ENCODE measurements at places on chromosomes 16 and 17.
A peak's percentile ranks its signal among the peaks of the same experiment; 100 is the strongest.

DNA sequence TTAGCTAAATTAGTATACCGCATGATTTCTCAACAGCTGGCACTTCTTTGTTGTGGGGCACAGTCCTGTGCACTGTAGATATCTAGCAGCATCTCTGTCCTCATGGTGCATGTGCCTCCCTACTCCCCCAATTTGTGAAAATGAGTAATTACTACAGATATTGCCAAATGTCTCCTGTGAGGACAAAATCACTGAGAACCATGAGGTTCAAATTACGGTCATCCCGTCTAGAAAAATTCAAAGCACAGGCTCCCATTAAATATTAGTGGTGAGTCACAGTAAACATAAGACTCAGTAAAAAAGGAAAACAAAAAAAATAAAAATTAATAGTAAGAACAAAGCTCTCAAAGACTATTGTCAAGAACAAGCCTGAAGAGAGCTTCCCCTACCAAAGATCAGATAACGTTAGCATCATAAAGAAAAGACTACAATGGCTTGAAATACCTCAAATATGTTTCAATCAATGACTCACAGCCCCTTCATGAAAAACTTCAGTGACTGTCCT lies 57.8 kb downstream of the STH start:
- DNase-seq = peak; percentile 50

DNA sequence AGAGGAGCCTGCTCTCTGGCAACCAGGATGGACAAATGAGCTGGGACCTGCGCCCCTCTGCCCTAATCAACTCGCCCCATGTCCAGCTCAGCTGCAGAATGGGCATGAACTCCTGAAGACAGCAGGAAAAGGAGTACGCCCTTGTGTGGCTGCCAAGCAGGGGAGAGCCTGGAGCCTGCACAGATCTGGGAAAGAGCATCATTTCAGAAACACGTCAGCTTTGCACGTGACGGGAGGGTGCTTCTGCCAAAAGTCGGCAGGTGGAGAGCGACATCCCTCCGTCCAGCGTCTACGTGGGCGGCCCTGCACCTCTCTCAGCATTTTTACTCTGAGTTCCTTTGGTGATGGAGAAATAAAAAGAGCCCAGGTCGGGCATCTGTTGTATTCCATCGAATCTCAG lies 18.5 kb downstream of the NME3 start:
- no peak for DNase-seq

- no peak for DNase-seq
These were observed 33.7 kb upstream of the COQ7 start for GRCh38 chr16:19033761-19034160.

DNA sequence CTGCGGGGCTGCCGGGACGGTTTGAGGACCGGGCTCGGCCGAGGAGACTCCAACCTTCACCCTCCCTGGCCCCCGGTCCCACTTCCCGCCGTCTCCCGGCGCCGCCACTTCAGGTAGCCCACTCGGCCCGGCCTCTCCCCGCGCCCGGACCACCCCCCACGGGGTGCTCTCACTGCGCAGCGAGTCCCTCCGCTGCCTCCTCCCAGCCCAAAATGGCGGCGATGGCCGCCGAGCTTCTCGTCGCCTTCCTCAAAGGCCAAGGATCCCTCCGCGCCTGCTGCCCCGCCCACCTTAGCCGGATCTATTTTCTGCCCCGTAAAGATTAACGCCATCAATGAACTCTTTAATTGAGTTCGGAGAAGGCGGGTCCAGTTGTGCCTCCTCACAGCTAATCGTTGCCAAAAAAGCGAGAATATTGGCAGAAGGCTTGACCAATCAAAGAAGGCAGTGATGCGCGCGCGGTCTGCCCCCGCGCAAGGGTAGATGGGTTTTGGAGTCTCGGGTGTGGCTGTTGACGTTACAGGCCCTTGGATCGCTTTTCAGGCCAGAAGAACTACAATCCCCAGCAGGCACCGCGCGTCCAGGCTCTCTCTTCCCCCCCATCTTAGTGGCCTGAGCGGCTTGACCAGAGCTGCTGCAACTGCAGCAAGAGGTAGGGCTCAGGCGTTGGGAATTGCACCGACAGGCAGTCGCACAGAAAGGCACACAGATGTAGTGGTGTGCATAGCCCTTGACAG lies at the start of gene HEXIM2:
Gene HEXIM2, plus strand, starts transcription at position 588 of the 737 bp plus-strand sequence. CDS start 919 bp downstream, outside the sequence.
- peak; percentile 98 for DNase-seq

DNA sequence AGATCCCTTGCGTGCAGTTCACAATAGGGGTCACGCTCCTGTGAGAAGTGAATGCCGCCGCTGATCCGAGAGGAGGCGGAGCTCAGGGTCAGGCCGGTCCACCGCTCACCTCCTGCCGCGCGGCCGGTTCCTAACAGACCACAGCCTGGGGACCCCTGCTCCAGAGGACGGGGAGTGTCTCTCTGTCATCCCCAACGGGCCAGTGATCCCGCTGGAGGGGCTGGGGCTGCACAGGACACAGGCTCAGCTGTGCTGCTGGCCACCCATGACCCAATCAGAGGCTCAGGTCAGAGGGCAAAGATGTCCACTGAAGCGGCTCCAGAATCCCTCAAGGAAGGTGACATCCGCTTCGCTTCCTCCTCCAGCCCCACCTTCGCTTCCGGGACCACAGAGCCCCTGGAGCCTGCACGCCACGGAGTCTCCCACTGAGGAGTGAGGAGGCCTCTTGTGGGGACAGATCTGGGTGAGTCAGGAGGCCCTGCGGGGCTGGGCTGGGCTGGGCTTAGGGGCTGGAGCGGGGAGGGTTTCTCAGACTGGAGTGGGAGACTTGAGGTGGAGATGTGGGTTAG lies 115.4 kb downstream of the METRNL start:
- no peak for DNase-seq

- no peak for DNase-seq
These were observed 204.0 kb upstream of the CCL2 start for GRCh38 chr17:34051046-34051445.

DNA sequence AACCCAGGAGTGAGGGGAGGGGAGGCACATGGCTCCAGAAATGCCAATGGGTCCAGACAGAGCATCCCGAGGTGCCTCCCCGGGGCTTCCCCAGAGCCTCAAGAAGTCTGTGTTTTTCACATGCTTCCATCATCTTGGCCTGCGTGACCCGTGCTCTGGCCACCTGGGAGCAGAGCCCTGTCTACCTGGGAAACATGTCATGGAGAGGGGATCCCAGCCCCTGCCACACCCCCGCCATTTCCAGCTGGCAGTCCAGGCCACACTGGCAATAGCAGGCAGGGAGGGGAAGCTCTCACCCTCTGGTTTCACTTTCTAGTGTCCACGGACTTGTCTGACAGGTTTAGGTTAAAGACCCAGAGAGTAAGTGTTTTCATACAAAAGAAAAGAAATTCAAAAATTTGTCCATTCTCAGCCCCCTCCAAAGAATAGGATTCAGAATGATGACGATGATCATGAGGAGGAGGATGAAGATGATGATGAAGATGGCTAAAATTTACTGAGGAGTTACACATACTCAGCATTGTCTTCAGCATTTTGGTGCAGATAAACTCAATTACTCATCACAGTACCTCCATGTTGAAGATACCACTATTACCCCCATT lies 9.0 kb downstream of the SMIM5 start:
- no peak for DNase-seq

- DNase-seq = no peak
These were observed 3.4 kb downstream of the SDR42E2 start for GRCh38 chr16:22165508-22166285.

- DNase-seq = no peak
These were observed 28.2 kb upstream of the DNAI2 start for GRCh38 chr17:74245871-74246270.

- DNase-seq = peak; percentile 89
These were observed 8.1 kb upstream of the CPNE2 start for GRCh38 chr16:57084257-57084770.

GRCh38 chr17:62573480-62574117 lies 53.9 kb upstream of the MRC2 start:
- no peak for DNase-seq

- DNase-seq = no peak
These were observed 13.7 kb downstream of the DYNLL2 start for GRCh38 chr17:58096892-58097291.

GRCh38 chr16:57479205-57479975 lies 6.9 kb downstream of the DOK4 start:
- no peak for DNase-seq

DNA sequence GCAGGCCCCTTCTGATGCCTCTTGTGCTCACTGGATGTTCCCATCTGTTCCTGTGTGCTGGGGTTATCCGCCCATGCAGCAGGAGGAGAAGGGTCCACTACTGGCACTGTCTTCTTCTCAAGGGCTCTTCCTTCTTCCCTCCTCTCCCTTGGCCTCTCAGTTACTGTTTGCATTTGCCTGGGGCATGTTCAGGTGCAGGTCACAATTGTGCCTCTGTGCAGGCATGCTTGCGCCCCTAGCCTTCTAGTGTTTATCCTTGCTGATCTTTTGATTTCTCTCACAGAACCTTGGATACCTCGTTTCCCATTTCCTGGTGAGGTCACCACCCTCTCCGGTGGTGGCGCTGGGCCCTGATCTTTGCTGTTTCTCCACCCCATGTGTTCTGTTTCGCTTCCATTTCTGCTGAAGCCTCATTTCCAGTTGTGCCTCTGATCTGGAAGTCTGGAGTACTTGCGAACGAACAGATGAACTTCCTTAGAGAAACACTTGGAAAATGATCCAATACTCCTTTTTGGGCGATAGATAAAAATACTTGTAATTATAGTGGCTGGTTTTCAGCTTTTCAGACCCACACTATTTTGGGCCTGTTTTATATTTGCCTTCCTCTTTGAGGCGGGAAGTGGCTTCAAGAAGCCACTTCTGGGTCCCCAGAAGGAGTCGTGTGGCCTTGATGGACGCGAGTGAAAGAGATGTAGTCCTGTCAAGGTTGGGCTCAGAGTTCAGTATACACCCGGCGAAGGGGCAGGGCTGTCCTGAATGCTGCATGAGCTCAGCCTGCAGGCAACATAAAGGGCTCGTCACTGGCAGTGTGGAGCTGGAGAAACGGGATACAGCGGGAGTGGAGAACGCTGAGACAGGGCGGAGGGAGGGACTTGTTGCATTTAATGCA lies 312.9 kb downstream of the SNX29 start:
- no peak for DNase-seq

DNA sequence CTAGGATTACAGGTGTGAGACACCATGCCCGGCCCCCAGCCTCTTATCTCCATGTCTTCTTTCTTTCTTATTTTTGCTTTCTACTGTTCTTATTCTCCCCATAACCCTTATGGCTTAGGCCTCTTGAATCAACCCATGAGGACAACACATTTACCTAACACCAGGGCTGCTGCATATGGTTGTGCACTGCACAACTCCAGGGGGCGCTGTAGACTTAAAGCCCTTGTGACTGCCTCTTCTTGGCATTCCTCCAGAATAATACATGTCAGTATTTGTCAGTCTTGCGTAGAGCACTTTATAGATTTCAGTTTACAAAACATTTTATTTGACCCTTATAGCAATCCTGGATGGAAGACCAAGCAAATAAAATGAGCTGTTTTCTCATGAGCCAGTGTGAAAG lies 225.0 kb upstream of the SALL1 start:
- no peak for DNase-seq

GRCh38 chr16:77531752-77532151 lies 96.9 kb upstream of the ADAMTS18 start:
- DNase-seq = no peak

DNA sequence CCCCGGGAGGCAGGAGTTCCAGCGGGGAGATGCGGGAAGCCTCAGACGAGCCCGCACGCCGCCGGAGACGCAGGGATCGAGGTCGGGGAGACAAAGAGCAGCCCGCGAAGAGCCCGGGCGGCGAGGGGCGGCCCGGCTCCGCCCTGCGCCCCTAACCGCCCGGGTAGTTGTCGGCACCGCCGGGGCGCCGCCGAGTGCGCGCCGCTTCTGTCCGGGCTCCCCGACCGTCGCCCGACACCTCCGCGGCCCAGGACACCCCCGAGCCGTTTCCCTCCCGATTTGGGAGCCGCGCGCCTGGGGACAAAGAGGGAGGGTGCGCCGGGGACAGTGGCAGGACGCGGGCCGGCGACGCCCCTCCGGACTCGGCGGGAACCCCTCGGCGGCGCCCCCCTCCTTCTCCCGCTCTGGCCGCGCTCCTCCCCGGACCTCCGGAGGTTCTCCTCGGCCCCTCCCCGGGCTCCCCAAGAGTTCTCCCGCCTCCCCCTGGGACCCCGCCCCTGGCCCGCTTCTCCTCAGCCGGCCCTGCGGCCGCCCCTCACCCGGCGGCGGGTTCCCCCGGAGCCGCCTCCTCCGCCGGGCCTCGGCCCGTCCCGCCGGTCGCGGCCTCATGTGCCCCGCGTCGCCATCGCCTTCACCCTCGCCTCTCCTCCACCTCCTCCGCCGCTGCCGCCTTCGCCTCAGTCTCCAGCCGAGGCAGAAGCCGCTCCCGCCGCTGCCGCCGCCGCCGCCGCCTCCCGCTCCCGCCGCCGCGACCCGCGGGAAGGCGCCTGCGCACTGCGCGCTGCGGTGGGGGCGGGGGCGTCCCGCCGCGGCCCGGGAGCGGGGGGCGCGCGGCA lies at the start of gene GJC1:
Gene GJC1, minus strand, starts transcription at position 765 of the 836 bp plus-strand sequence. CDS start 24,470 bp downstream, outside the sequence.
- DNase-seq = peak; percentile 55

DNA sequence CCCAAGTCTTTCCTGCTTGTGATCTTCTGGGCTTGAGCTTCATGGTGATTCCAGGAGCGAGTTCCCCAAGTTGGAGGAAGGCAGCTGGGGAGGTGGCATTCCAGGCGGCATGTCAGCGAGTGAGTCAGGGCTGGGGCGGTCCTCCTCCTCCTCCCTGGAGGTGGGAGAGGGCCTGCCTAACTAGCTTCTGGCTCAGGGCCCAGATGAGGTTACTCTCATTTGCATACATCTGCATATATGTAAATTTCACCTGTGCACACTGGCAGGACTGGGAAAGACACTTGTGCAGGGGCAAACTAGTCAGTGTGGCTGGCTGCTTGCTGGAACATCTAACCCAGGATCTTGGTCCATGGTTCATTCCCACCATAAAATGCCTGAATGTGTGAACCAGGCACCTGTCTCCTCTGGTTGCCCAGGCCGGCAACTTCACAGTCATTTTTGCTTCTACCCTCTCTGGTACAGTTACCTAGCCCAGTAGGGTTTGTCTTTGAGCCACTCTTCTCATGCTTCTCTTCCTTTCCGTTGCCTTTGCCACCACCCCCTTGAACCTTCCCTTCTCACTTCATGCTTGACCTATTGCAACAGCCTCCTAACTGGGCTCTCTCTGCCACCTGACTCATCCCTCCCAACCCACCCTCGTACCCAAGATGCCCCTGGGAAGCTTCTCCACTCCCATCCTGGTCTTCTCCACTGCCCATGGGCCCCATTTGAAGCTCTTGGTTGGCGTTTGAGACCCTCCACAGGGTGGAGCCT lies 9.6 kb upstream of the DLX4 start:
- DNase-seq = no peak

DNA sequence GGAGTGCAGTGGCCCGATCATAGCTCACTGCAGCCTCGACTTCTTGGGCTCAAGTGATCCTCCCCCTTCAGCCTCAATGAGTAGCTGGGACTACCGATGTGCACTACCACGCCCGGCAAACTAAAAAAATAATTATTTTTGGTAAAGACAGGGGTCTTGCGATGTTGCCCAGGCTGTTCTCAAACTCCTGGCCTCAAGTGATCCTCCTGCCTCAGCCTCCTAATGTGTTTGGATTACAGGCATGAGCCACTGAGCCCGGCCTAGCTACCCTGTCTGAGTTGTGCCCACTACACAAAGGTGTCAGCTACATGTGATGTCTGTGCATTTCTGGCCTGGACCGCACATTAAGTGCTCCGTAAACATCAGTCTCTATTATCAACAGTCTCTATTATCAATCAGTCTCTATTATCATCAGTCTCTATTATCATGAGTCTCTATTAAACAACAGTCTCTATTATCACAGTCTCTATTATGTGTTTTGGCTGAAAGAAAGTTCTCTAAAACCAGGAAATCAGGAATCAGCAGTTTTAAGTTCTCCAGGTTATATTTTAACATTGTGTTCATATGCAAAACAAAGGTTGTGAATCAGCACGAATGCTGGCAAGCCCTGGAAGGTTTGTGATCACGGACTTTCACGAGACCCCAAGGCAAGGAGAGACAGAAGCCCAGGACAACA lies 721 bp upstream of the WWOX start:
- no peak for DNase-seq
